ENCODE measurements at places on chromosomes 2 and 18.

- no peak for DNase-seq
These were observed 369.3 kb upstream of the KLHL29 start for GRCh38 chr2:23015651-23016200.

GRCh38 chr2:23452853-23453420, 68.0 kb downstream of the KLHL29 start:
- DNase-seq = peak; percentile 21

DNA sequence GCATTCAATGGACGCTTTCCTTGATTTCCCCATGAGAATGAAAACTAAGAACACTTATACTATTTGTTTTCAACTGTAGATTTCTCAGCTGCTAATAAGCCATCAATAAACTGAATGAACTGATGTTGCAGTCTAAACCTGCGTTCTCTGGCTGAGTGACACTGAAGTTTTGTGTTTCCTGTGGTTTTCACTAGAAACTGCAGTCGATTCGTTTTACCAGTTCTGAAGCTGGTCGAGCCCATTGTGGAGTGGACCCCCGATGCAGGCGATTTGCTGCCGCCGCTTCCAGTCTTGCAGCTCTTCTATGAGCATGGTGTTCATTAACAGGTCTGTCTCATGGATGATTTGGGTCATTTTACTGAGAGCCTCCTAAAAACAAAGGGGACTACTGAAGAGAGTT, 50.6 kb upstream of the STAT1 start:
- peak; percentile 38 for DNase-seq

DNA sequence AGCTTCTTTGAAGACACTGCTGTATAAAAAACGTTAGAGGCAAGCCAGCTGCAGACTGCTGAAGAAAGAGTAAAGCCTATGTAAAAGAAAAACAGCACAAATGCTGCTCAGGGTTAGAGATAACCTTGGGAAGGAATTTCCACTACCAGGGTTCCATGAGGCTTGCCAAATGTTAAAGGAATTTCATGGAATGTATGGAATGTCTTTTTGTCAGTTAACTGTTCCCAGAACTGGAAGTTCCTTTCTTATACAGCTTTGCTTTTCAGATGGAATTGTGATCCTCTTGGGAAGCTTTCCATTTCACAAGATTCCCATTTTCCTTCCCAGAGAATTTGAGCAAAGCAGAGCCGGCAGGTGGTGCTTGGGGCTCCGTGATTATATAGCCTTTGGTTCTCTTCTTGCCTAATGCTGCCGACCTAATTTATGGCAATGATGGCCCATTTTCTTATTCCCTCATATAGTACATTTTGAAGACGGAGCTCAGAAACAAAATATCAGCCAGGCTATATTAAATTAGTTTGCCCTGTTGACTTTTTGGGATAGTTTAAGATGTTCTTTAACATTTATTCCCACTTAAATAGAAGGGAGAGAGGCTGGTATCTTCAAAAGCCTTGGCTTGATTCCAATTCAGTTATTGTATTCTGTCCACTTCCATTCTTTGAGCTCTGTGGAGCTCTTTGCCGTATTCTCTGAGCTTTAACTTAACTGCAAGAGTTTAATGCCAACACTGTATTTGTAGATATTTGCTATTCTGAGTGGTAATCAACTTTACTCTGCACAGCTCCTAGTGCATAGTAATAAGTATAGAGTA, 162.3 kb downstream of the PHLPP1 start:
- no peak for DNase-seq

- DNase-seq = no peak
These were observed 81.4 kb upstream of the XPO1 start for GRCh38 chr2:61619561-61619960.

DNA sequence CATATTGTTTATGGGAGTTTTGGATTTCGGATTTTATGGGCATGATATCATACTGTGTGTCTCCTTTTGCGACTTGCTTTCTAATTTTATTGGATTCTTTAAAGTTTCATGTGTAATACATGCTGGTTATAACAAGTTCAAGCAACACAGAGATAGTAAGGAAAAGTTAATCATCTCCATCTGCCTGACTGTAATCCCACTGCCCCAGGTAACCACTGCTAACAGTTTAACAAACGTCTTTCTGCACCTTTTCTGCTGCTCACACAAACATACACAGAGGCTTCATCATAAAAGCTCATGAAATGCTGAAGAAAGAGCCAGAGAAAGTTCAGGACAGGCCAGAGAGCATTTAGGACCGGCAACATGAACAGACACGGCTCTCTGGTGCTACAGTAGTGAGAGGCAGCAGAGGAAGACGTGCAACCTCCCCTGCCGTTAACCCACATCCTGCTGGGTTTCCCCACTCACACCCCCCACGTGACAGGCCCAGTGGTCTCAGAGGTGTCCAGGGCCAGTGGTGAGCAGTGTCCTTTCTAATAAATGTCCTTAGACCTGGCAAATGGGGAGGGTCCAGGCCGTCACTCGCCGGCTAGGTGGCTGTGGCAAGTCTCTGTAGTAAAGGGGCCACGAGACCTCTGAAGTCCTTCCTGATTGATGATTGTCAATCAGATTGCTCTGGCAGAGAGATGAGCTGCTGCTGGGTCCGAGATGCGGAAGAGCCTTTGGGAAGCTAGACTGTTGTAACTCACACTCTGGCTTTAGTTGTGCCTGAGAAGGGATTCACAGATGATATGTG, 43.0 kb upstream of the SLC1A4 start:
- DNase-seq = peak; percentile 66

- no peak for DNase-seq
These were observed 10.5 kb downstream of the SMAD2 start for GRCh38 chr18:47919916-47920315.

- no peak for DNase-seq
These were observed 46.4 kb upstream of the RASGRP3 start for GRCh38 chr2:33430077-33430476.

DNA sequence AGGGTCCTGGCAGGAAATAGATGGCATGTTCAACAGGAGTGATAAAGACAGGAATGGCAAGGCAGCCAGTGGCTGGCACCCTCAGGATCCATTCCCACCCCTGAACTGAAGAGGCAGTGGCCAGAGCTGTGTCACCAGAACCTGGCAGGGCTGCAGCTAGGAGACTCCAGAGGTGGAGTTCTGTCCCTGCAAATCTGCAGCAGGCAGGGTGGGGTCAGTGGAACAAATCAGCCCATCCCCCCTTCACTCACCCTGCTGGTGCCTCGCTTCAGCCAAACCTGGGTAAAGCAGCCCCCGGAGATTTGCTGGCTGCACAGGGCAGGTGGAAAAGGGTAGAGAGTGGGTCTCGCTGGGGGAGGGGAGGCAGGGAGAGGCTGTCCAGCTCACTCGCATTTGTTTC, 12.7 kb downstream of the INPP5D start:
- DNase-seq = no peak

DNA sequence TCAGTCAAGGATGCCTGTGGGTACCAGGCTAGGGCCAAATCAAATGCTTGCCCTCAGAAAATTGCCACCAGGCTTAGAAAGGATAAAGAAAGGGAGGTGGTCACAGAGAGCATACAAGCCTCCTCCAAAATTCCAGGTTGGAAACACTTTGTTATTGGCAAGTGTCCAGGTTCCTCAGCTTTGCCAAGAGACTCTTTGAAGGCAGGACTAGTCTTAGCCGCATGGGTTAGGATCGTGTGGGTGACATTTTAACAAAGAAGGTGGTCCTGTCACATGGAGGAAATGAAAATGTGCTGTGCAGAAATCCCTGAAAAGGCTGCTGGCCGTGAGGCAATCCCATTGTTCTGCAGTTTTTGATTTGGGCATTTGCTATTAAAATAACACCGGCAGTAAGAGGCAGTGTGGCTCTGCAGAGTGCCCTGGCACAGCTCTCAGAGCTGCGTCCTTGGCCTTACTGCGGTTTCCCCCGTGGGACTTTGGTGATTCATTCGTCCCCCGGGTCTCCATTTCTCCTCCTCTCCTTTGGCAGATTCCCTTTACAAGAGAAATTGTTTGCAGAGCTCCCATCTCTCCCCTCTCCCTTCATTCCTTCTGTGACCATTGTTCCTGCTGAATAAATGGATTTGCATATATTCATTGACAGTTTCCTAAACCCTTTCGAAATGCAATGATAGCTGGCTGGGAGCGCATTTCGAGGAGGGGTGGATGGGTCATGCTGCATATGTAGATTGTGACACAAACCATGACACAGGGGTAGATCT, 187.3 kb downstream of the VAPA start:
- no peak for DNase-seq

GRCh38 chr18:61842146-61842545, 50.7 kb downstream of the RNF152 start:
- DNase-seq = no peak

DNA sequence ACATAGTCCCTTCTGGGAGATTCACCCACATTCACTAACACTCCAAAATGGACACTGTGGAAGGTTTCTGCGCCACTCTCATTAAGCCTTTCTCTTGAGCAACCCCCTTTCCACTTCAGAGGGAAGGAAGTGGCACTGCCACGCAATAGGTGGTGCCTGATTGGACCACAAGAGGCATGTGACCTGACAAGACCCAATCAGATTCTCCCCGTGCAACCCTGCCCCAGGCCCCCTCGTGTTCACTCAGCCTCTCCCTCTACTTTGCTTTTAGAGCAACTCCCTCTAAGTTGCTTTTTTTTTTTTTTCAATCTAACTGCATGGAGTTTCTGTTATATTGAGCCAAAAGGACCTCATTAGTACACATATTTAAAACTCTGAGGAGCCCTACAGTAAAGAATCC, 158.0 kb downstream of the EN1 start:
- no peak for DNase-seq

- DNase-seq = peak; percentile 11
These were observed 66.2 kb downstream of the ACVR2A start for GRCh38 chr2:147910990-147911473.

DNA sequence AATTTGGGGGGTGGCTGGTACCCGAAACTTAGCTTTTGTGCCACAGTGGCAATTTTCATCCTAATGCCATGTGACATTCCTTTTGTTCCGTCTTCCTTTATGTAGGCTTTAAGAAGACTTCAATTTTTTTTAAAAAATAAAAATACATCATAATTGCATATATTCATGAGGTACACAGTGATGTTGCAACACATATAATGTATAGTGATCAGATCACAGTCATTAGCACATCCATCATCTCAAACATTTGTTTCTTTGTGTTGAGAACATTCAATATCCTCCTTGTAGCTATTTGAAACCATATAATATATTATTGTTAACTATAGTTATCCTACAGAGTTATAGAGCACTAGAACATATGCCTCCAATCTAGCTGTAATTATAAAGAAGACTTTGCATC, 6.0 kb upstream of the CLIP4 start:
- DNase-seq = no peak

- no peak for DNase-seq
These were observed 6.5 kb upstream of the KCNF1 start for GRCh38 chr2:10905006-10905861.

GRCh38 chr2:202112041-202112440, 39.0 kb downstream of the KIAA2012 start:
- no peak for DNase-seq

DNA sequence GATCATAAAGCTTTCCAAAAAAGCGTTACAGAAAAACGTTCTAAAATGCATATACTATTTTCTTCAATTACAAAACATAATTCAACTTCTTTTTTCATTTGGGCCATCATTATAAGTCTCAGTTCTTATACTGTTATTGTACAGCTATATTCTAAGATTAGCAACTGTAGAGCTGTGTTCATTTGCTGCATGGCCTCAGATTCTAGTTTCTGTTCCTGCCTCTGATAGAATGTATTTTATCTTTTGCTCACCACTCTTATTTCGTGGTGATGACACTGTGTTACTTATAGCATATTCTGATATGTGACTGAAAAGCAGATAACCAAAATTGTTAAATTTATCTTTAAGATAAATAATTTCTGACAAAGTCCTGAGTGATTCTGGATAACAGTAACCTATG, 67.2 kb downstream of the PTRHD1 start:
- no peak for DNase-seq

- no peak for DNase-seq
These were observed 273.2 kb downstream of the ARHGAP15 start for GRCh38 chr2:143402451-143402850.

- DNase-seq = no peak
These were observed 62.9 kb downstream of the AFTPH start for GRCh38 chr2:64586883-64587481.

GRCh38 chr2:102334486-102334885, 21.1 kb upstream of the IL18R1 start:
- DNase-seq = no peak

GRCh38 chr18:69000366-69000765, 202.5 kb downstream of the CCDC102B start:
- DNase-seq = no peak

GRCh38 chr2:45649462-45649857, 2.0 kb upstream of the PRKCE start:
- no peak for DNase-seq

All from stimulated activated naive CD8-positive, alpha-beta T cell treated with anti-CD3 and anti-CD28 coated beads, Interleukin-15, amount 100 ng/mL, for 72 hours (primary cell).